Naive B cell (primary cell): ENCODE measurements at places on chromosomes 2 and 18. TPM values are rescaled to one million over a fixed set of nuclear protein-coding genes. Genes with fewer than 3 reads are reported as not detected.

DNA sequence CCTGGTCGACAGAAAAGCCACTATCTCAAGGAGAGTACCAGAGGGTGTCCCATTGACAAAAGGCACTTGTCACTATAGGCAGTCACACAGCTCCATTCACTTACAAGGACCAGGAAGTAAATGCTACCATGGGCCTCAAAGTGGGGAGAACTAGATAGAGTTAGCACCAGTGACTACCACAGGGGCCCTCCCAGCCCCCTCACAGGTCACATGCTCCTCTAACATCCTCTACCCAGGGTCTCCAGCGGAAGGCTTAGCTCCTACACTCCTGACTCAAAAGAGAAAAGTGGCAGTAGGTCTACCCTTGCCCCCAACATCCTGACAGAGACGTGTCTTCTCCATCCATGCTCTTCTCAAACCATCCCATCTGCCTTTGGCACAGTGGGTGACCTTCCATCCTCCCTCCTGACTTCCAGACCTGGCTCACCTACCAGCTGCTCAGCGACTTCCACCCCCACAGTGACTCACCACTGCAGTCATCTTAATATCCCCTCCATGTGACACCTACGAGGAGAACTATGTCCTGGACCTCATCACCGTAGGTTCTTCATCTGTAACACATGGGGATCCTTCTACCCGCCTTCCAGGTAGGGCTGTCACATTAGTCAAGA lies 5.6 kb upstream of the DNMT3A start:
- no peak for DNase-seq

- no peak for DNase-seq
These were observed 224.6 kb downstream of the CELF4 start for GRCh38 chr18:37341016-37341415.

DNA sequence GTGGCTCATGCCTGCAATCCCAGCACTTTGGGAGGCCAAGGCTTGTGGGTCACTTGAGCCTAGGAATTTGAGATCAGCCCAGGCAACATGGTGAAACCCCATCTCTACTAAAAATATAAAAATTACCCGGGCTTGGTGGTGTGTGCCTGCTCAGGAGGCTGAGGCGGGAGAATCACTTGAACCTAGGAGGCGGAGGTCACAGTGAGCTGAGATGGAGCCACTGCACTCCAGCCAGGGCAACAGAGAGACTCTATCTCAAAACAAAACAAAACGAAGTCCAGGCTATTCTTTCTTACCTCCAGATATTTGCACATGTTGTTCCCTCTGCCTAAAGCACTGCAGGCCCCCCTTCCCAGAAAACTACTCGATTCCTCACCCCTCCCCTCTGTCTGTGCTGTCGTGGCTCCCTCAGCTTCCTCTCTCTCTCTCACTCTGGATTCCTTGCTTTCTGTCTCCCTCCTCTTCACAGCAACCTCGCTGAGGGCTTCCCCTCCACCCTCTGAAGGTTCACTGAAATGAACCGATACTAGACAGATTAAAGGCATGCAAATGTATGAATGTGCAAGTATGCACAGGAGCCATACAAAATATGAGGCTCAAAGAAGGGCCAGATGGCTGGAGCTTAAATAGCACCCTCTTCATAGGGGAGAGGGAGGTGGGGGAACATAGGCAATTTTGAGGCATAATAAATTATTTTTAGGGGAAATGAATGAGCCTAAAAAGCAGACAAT lies 18.5 kb downstream of the TMEM177 start:
- no peak for DNase-seq

- no peak for DNase-seq
These were observed 54.9 kb upstream of the MAP2 start for GRCh38 chr2:209368914-209369313.

DNA sequence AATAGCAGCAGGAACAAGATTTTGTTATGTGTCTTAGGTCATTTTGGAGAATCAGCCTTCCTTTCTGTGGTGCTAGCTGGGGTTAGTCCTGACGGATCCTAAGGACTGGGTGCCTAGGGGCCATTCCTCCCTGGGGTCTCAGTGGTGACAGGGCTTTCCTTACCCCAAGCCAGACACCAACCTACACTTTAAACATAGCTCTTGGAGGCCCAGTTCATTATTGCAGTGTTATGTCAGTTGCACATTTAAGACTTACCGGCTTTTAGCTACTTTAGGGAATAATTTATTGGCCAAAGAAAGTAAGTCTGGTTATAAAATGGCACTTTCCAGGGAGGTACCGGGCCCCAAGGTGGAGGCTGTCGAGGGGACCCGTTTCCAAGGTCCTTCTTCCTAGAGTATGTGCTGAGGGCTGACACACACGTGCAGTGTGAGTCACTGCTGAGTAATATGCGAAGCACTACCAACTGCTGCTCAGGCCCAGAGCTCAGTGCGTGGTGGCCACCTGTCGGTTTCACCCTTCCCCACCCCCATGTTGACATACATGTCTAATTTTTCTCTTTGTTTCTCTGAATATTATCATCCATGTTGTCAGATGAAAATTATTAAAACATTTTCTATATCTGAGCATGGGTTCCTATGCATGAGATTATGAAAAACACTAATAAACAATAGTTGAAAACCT lies 37.0 kb upstream of the GRHL1 start:
- no peak for DNase-seq

DNA sequence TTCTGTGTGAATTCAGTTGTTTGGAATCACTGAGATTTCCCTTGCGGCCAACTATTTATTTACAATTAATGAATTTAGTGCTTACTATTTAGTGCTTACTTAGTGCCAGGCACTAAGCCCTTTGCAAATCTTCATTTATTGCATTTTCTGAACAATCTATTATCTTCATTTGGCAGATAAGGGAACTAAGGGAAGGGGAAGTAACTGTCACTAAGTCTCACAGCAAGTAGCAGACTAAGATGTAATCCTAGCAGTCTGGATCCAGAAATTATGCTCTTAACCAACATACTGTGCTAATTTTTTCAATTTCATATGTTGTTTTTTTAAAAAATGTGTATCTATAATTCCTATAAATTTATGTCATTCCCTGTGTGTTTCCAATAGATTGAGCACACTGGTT lies 214.4 kb upstream of the EPC2 start:
- DNase-seq: no peak

DNA sequence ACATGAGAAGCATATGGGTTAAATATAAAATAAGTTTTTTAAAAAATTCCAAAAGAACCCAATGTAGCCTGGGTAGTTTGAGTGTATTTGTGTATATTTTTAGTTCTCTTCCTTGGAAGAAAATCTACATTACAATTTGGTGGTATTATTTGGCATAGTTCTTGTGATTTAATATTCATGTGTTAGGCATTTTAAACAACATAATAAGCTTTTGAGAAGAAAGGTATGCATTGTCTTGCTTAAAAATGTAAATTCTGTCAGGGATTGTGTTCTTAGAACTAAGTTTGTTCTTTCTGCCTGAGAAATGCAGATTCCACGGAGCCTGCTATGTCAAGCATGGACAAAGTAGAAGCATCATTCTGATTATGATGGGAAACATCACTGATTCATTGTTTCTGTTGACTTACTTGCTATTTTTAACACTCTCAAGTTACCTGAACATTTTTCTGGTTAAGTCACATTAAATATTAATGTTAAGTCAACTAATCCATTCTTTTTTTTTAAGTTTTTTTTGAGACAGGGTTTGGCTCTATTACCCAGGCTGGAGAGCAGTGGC lies 49.4 kb downstream of the TNFRSF11A start:
- DNase-seq: no peak

DNA sequence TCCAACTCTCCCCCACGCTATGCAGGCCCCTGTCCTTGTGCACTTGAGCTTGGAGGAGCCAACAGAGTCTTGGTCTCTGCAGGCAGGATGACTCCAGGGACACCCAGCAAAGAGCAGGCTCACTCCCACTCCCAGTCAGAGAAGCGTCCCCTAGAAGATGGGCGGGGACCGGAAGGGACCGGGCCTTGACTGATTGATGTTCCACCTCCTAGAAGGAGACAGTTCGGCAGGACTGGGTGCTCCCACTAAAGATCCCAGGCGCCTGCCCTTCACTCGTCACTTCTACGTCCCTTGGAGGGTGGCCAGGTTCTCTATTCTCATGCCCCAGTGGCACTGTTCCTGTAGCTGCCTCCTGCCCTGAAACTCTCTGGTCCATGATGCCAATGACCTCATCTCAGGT lies 3.2 kb upstream of the SP100 start:
- no peak for DNase-seq

DNA sequence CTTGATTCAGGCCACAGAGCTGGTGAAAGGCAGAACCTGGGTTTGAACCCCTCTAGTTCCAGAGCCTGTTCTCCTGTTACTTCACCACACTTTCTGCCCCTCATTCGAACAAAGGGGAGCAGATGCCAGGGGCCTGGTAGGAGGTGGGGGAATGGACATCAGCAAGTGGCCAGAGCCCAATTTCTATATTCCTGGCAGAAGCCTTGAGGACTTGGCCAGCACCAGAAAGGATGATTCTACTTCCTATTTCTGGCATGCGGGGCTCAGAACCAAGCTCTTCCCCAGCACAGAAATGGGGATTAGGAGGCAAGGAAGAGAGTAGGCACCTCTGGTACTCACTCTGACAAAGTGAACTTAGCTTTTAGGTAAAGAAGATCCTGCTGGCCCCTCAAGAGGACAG lies 49.3 kb downstream of the ADD2 start:
- no peak for DNase-seq

DNA sequence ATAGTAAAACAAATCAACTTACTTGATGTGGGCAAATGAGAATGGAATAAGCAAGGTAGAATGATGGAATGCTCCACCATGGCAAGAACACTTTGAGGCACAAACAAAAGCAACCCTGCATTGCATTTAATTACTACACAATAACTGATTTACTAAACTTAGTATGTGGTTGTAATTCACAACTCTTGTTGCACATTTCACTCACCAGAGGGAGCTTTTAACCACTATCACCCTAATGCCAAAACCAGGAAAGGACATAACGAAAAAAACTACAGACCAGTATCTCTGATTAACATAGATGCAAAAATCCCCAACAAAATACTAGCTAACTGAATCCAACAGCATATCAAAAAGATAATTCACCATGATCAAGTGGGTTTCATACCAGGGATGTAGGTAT lies 659.8 kb downstream of the CPS1 start:
- DNase-seq: no peak

- DNase-seq: peak; percentile 48
These were observed 94.9 kb upstream of the PAPOLG start for GRCh38 chr2:60661073-60661738.

- DNase-seq: no peak
These were observed 219.5 kb downstream of the SOX11 start for GRCh38 chr2:5911718-5912117.

GRCh38 chr2:109270505-109271312 lies 141.7 kb downstream of the SH3RF3 start:
- DNase-seq: no peak

- DNase-seq: no peak
These were observed 263.4 kb upstream of the MEIS1 start for GRCh38 chr2:66171530-66171929.

- no peak for DNase-seq
These were observed 585.0 kb upstream of the CHAC2 start for GRCh38 chr2:53182601-53183000.

GRCh38 chr2:40510304-40510703 lies 58.4 kb upstream of the SLC8A1 start:
- no peak for DNase-seq

- no peak for DNase-seq
These were observed 64.9 kb downstream of the CDH2 start for GRCh38 chr18:28112056-28112470.

DNA sequence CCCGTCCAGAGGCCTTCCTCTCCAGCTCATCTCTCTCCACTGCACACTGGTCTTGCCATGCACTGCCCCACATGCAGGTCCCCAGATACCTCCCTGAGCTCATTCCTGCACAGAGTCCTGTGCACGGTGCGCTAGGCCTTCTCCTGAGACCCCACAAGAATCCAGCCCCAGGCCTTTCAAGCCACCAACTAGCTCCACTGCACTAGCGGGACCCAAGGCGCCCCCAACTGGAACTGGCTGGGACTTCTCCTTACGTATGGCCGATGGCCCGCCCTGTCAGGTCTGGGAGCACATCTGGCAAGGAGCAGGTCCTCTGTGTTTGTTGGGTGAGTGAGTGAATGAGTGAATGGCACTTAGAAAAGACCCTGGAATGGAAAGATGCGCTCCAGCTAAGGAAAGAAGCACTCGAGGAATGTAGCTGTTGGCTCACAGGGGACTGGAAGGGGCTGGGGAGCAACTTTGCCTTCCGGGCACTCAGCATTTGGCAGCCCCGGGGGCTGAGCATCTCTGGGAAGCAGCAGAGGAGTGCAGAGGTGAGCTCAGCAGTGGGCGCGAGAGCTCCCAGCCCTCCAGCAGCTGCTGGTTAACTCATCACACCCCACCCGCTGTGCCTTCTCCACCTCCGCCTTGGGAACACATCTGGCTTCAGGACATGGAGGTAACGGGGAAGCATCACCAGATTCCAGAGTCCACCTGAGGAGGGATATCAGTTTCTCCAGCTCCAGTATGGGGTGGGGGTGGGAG lies 223.1 kb downstream of the GLI2 start:
- no peak for DNase-seq

GRCh38 chr2:216858312-216858711 lies 1.6 kb downstream of the TNP1 start:
- no peak for DNase-seq

DNA sequence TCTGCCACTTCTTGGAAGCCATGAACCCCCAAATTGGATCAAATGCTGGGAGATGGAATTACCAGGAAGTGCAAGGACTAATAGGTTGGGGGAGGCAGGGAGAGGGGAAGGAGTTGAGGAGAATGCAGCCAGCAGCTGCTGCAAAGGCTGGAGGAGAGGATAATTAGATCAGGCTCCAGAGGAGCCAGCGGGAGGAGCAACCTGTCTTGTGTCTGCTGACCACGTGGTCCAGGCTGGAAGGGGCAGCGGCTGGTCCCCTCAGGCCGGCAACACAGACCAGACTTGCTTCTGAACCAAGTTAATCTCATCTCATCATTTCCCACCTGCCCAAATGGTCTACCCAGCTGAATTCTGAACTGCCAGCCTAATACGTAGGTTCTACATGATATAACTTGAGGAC lies 68.3 kb downstream of the MRO start:
- DNase-seq: no peak

- no peak for DNase-seq
These were observed 430 bp upstream of the CHMP1B start for GRCh38 chr18:11850821-11851145.

DNA sequence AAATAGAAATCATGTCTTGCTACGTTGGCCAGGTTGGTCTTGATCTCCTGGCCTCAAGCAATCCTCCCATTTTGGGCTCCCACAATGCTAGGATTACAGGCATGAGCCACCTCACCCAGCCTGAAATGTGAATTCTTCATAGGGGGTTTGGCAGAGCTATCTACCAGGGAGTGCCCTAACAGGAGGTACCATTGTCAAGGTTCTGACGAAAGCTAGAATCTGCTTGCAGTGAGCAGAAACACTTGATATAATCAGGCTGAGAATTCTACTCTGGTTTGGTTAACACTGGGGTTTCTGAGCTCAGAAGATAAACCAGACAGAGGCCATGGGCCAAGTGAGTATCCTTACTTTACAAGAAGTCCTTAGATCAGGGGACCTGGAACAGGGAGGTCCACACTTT lies 7.2 kb upstream of the LAMA3 start:
- no peak for DNase-seq

GRCh38 chr2:56015711-56016115 lies 92.1 kb upstream of the EFEMP1 start:
- DNase-seq: no peak

GRCh38 chr2:157404363-157404762 lies 39.5 kb downstream of the CYTIP start:
- DNase-seq: peak; percentile 89

Gene ASB18
- not detected for polyA plus RNA-seq

Gene DCDC2C
- not detected for polyA plus RNA-seq

Gene SH2D6
- not detected for polyA plus RNA-seq

Gene GPC1
- polyA plus RNA-seq: not detected

Gene KLHL14
- polyA plus RNA-seq: 15.4 TPM

Gene LYPD1
- polyA plus RNA-seq: not detected

Gene GMCL1
- polyA plus RNA-seq: 24.7 TPM

Gene HOXD9
- polyA plus RNA-seq: not detected

Gene LYPD6B
- polyA plus RNA-seq: 1.6 TPM
